Large intestine (tissue), 12 donors: ENCODE measurements at places on chromosomes 11 and 22. TPM values are rescaled to one million over a fixed set of nuclear protein-coding genes. Genes with fewer than 3 reads are reported as not detected.

PGR gene
- under 0.01 TPM for polyA plus RNA-seq

TEAD1 gene
- 38.7 TPM for polyA plus RNA-seq

OR2D2 gene
- not detected for polyA plus RNA-seq

BTG4 gene
- polyA plus RNA-seq = not detected

ANO9 gene
- 169 TPM for polyA plus RNA-seq

MPZL2 gene
- 32.8 TPM for polyA plus RNA-seq

SCN3B gene
- polyA plus RNA-seq = 9.5 TPM

DNA sequence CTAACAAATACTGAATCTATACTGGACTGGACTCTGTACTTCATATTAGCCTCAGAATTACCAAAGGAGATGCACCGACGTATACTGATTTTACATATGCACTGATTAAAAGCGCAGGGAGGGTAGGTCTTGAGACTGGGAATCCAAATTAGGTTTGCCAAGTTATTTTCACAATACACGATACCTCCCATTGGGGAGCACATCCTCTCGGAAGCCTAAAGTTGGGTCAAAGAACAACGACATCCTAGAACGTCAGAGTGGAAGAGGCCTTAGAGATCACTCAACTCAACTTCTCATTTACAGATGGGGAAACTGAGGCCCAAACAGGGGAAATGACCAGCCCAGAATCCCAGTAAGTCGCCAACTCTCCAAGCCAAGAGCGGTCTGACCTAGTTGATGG is 626 bp downstream of the DNAL4 start:
- H3K27me3 ChIP-seq = peaks cover 11% of the 10 kb centered on the region
- H3K36me3 ChIP-seq = peaks cover 8% of the 10 kb centered on the region
- H3K4me3 ChIP-seq = peak overlapping the region; percentile 53
- DNase-seq = peak; percentile 35
- H3K4me1 ChIP-seq = peaks cover 7% of the 10 kb centered on the region
- peak overlapping the region; percentile 24 for H3K27ac ChIP-seq

- H3K4me1 ChIP-seq = no peaks in the 10 kb centered on the region
- no peak for DNase-seq
- H3K27ac ChIP-seq = no peak overlapping the region
- H3K4me3 ChIP-seq = no peak overlapping the region
- H3K36me3 ChIP-seq = no peaks in the 10 kb centered on the region
These were observed 901.0 kb downstream of the BRD1 start for GRCh38 chr22:48926643-48927042.

GRCh38 chr11:131504199-131504949 is 134.0 kb downstream of the NTM start:
- no peaks in the 10 kb centered on the region for H3K4me1 ChIP-seq
- no peak overlapping the region for H3K4me3 ChIP-seq
- DNase-seq = no peak

GRCh38 chr11:5624489-5625279 is at the start of gene TRIM34:
TSS of gene TRIM34 (plus strand) at chr11:5625001. CDS start at chr11:5632332, 7,331 bp downstream.
- H3K4me1 ChIP-seq = peaks cover 15% of the 10 kb centered on the region
- peak within 1 kb of the TSS; percentile 46 for H3K4me3 ChIP-seq
- H3K27ac ChIP-seq = peak within 1 kb of the TSS; percentile 53
- no peaks in the 10 kb centered on the region for H3K36me3 ChIP-seq
- no peaks in the 10 kb centered on the region for H3K27me3 ChIP-seq

- no peaks in the 10 kb centered on the region for H3K27me3 ChIP-seq
- H3K4me3 ChIP-seq = no peak overlapping the region
- no peak for DNase-seq
- no peaks in the 10 kb centered on the region for H3K36me3 ChIP-seq
- H3K27ac ChIP-seq = no peak overlapping the region
- no peaks in the 10 kb centered on the region for H3K4me1 ChIP-seq
These were observed 155.1 kb upstream of the SOX6 start for GRCh38 chr11:16511116-16512114.

DNA sequence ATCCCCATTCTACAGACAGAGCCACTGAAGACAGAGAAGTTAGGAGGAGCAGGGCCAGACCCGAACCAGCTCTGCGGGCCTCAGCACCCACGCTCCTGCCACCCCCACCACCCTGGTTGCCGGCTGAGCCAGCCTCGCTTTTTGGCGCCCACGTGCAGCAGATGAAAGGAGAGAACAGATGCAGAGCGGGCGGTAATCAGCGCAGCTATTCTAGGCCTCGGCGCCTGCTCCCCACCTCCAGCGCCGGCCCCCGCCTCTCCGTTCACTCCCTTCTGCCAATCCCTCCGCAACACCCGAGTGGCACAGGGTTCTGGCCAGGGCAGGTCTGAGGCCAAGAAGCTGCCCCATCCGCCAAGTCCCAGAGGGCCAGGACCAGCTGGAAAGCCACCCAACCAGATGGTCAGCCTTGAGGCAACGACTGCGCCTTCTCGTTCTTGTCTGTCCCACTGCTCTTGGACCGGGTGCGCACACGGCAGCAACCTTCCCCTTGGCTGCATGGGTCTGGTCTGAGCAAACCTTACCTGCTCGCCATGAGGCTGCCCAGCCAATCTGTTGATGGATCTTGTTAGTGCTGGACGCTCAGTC is 16.8 kb downstream of the DNAL4 start:
- H3K36me3 ChIP-seq = peaks cover 30% of the 10 kb centered on the region
- no peak overlapping the region for H3K27ac ChIP-seq
- H3K4me1 ChIP-seq = no peaks in the 10 kb centered on the region
- no peak overlapping the region for H3K4me3 ChIP-seq
- DNase-seq = no peak

GRCh38 chr11:77196961-77197360 is 68.9 kb downstream of the MYO7A start:
- H3K36me3 ChIP-seq = peaks cover 75% of the 10 kb centered on the region

DNA sequence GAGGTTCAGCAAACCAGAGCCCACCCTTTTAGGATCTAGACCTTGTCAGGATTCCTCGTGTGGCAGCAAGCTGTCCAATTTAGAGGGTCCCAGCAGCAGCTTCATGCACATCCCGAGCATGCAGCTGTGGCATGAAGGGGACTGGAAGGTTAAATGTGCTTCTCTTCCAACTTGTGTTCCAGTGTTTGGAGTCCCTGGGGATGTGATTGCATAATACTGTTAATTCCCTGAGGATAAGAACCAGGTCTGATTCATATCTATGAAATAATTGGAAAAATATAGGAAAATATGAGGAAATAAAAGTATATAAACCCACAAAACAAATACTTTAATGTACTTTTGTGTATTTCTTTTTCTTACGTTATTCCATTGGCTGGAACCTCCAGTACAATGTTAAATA is 130.5 kb downstream of the MORC2 start:
- no peak overlapping the region for H3K27ac ChIP-seq
- H3K4me3 ChIP-seq = no peak overlapping the region
- H3K36me3 ChIP-seq = no peaks in the 10 kb centered on the region
- DNase-seq = no peak
- no peaks in the 10 kb centered on the region for H3K4me1 ChIP-seq
- H3K27me3 ChIP-seq = no peaks in the 10 kb centered on the region

GRCh38 chr22:37407856-37408255 is 19.4 kb downstream of the ELFN2 start:
- H3K36me3 ChIP-seq = no peaks in the 10 kb centered on the region
- H3K4me1 ChIP-seq = peaks cover 4% of the 10 kb centered on the region
- H3K4me3 ChIP-seq = no peak overlapping the region
- no peak for DNase-seq
- no peak overlapping the region for H3K27ac ChIP-seq

- DNase-seq = no peak
- no peak overlapping the region for H3K27ac ChIP-seq
- no peak overlapping the region for H3K4me3 ChIP-seq
- H3K4me1 ChIP-seq = no peaks in the 10 kb centered on the region
- H3K36me3 ChIP-seq = no peaks in the 10 kb centered on the region
- H3K27me3 ChIP-seq = no peaks in the 10 kb centered on the region
These were observed 296.9 kb upstream of the SORL1-AS1 start for GRCh38 chr11:121749691-121750090.

DNA sequence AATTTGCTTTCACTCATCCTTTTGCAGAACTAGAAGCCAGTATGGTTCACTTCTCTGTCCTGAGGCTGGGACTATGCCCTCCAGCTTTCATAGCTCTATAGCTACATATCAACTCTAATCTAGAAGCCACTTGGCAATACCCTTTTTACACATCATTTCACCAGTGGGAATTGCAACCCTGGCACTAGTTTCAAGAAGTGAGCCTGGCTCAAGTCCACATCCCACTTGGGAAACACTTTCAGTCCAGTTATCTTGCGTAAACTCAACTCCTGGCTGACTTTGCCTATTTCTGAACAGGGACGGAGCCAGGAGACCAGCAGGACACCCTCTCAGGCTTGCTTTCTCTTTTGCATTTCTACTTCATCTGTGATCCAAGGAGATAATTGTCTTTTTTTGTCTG is 19.9 kb upstream of the FAT3 start:
- H3K4me1 ChIP-seq = no peaks in the 10 kb centered on the region
- no peak for DNase-seq
- no peaks in the 10 kb centered on the region for H3K27me3 ChIP-seq
- H3K4me3 ChIP-seq = no peak overlapping the region
- H3K27ac ChIP-seq = no peak overlapping the region
- no peaks in the 10 kb centered on the region for H3K36me3 ChIP-seq

DNA sequence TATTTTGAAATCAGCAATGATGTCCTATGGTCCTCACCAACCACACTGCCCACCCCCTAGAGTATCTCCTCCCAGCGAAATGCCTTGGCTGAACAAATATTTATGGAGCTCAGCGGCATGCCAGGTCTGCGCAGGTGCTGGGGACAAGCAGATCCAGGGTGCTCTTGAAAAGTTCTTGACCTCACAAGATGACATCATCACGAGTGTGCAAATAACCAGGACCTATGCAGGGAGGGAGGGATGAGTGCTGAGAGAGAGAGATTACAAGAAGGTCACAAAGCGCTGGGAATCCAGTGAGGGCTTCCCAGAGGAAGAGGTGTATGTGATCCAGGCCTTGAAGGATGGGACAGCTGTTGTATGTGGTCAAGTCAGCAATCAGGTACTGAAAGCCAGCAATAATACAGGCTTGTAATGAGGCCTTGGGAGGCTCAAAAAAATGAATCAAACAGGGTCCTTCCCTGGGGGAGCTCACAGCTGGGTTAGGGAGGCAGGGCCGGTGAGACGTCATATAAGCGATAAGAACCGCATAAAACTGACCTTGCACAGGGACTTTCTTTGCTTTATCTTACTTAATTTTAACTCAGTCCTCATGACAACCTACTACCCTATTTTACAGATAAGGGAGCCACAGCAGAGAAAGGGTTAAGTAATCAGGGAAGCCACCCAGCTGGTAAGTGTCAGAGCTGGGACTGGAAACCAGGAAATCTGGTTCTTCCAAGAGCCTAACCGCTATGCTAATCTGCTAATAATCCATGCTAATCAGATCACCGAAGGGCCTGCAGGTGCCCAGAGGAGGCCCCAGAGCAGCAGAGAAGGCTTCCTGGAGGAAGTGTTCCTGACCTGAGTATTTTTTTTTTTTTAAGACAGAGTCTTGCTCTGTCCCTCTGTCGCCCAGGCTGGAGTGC is 8.2 kb downstream of the ARRB1 start:
- DNase-seq = peak; percentile 91
- H3K4me3 ChIP-seq = no peak overlapping the region

GRCh38 chr11:114261791-114262190 is 34.4 kb upstream of the NNMT start:
- H3K4me3 ChIP-seq = no peak overlapping the region
- H3K4me1 ChIP-seq = peaks cover 24% of the 10 kb centered on the region
- no peak for DNase-seq
- no peaks in the 10 kb centered on the region for H3K27me3 ChIP-seq

GRCh38 chr22:42714768-42715390 is 5.8 kb downstream of the A4GALT start:
- no peaks in the 10 kb centered on the region for H3K36me3 ChIP-seq
- no peaks in the 10 kb centered on the region for H3K4me1 ChIP-seq

GRCh38 chr11:36775130-36775529 is 177.1 kb upstream of the RAG2 start:
- H3K4me3 ChIP-seq = no peak overlapping the region
- no peaks in the 10 kb centered on the region for H3K4me1 ChIP-seq
- no peaks in the 10 kb centered on the region for H3K36me3 ChIP-seq
- no peak overlapping the region for H3K27ac ChIP-seq
- no peaks in the 10 kb centered on the region for H3K27me3 ChIP-seq
- DNase-seq = no peak

DNA sequence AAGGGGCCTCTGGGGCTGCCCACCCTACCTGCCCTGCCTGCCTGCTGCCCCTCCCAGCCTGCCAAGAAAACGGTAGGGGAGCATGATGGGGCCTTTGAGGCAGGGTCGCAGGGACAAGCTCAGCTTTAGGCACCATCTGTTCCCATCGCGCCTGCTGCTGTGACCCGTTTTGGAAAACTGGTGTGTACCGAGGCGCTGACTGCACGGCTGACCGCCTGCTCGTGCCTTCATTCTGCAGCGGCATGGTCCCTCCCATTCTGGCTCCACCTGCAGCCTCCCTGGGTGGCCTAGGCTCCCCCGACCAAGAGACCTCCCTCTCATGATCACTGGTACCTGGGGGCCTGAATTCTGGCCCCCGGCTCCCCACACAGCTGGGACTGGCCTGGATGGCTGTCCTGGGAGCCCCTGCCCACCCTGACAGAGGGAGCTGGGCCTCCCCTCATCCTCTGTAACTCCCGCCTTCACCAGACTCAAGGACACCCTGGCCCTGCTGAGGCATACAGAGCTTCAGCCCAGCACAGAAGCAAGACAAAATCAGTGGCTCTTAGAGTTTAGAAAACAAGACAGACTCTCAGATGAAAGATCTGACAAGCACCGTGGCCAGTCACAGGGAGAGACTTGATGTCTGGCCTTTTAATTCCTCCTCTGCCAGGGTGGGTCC is 6.5 kb upstream of the MYRF start:
- peaks cover 25% of the 10 kb centered on the region for H3K36me3 ChIP-seq
- H3K4me3 ChIP-seq = no peak overlapping the region
- no peak overlapping the region for H3K27ac ChIP-seq
- no peak for DNase-seq
- H3K4me1 ChIP-seq = peaks cover 18% of the 10 kb centered on the region

DNA sequence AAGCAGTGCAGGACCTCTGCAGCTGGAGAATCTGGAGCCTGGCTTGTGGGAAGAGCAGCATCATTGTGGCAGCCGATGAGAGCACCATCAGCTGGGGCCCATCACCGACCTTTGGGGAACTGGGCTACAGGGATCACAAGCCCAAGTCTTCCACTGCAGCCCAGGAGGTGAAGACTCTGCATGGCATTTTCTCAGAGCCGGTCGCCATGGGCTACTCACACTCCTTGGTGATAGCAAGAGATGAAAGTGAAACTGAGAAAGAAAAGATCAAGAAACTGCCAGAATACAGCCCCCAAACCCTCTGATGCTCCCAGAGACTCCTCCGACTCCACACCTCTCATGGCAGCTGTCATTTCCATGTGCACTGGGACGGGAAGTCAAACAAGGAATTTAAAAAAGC is 35.6 kb downstream of the ASRGL1 start:
- no peak for DNase-seq
- no peak overlapping the region for H3K4me3 ChIP-seq
- peaks cover 6% of the 10 kb centered on the region for H3K4me1 ChIP-seq
- H3K27ac ChIP-seq = no peak overlapping the region
- no peaks in the 10 kb centered on the region for H3K27me3 ChIP-seq

GRCh38 chr11:116415095-116415494 is 357.7 kb downstream of the BUD13 start:
- no peaks in the 10 kb centered on the region for H3K27me3 ChIP-seq
- no peak for DNase-seq
- peaks cover 32% of the 10 kb centered on the region for H3K4me1 ChIP-seq
- H3K27ac ChIP-seq = no peak overlapping the region
- no peak overlapping the region for H3K4me3 ChIP-seq

- no peak overlapping the region for H3K27ac ChIP-seq
- H3K4me1 ChIP-seq = peaks cover 66% of the 10 kb centered on the region
- no peak overlapping the region for H3K4me3 ChIP-seq
- H3K36me3 ChIP-seq = no peaks in the 10 kb centered on the region
- H3K27me3 ChIP-seq = no peaks in the 10 kb centered on the region
These were observed 387.3 kb downstream of the AASDHPPT start for GRCh38 chr11:106464728-106465127.
